ENCODE measurements at places on chromosomes 12 and 14.

GRCh38 chr12:132445884-132446632 is 43.9 kb upstream of the FBRSL1 start:
- no peak for DNase-seq

DNA sequence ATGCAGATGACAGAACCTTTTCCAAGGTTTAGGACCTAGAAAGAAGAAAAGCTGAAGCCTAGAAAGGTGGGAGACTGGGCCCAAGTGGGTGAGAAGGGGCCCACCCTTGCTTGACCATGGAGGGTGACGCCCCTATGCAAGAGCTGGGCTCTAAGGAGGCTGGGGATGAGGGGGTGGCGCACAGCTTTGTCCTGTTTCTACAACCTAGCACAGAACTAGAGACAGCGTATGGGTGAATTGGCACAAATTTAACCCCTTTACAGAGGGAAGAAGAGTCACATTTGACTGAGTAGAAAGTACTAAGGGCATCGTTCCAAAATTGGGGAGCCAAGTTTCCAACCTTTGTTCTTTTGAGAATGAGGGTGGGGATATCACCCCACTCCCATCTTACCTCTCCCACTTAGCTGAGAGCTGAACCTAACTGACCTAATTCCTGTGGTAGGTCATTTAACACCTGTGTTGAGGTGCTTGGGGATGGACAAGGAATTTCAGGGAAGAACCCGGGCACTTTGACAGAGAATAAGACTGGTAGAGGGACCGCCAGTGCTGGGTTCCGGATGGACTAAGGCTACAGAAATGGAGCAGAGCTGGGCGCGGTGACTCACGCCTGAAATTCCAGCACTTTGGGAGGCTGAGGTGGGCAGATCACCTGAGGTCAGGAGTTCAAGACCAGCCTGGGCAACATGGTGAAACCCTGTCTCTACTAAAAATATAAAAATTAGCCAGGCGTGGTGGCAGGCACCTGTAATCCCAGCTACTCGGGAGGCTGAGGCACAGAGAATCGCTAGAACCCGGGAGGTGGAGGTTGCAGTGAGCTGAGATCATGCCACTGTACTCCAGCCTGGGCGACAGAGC is 5.2 kb downstream of the NFKBIA start:
- DNase-seq = no peak

GRCh38 chr14:75654127-75654732 is 6.4 kb downstream of the ERG28 start:
- peak; percentile 68 for DNase-seq

GRCh38 chr14:76962303-76962660 is 66.2 kb downstream of the IRF2BPL start:
- no peak for DNase-seq

DNA sequence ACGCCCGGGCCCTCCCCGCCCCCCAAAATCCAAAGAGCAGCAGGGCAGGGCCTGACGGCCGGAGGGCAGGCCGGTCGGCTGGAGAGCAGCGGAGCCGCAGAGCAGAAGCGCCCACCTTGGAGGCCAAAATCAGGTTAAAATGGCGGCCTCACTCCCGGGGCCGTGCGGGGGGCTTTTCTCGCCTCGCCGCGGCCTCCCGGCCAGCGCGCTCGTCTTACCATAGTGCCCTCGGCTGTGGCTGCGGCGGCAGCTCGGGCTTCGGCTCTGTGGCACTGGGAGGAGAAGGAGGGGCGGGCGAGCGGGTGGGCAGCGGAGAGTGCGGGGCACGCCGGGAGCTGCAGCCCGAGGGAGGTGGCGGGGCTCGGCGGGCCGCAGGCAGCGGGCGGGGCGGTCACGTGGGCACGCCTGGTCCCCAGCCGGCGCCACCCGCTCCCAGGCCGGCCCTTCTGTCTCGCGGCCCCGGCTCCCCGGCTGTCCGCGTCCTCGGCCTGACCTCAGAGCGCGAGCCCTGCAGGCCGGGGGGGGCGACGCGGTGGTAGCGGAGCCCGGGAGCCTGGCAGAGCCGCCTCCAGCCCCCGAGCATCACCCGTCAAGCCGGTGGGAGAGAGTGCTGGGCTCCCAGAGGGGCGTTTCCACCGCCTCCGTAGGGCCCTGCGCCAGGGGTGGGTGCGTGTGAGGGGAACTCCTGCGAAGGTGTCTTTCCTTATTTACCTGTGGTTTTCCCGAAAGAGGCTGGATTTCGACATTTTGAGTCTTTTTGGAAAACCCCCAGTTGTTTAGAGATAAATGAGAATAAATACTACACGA is at the start of gene CFL2:
TSS of gene CFL2 (minus strand) at position 274 of the 807 bp plus-strand sequence. CDS start at position 221, 53 bp downstream.
- peak; percentile 31 for DNase-seq

Data from stimulated activated CD8-positive, alpha-beta memory T cell treated with anti-CD3 and anti-CD28 coated beads, Interleukin-4, amount 100 ng/mL, for 1 hour (primary cell).